GM03348 (cell line): ENCODE measurements at places on chromosomes 6 and 20.

DNA sequence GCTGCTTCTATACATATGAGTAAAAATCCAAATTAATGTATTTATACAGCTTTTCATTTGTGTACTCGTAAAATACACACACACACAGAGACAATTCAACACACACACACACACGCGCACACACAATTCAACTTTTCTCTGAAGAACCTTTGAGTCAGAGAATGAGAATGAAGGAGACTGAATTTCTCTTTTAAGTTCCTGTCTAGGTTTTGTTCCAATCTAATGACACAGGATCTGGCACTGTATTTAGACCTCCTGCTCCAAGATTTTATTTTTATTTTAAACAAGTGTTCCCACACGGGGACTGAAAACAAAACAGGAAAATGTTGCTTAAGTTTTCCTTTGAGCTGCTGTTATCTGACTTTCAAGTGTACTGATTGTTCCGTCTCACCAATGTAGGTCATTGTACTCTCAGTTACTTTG, 250.8 kb downstream of the LAMA2 start:
- no peak for DNase-seq

DNA sequence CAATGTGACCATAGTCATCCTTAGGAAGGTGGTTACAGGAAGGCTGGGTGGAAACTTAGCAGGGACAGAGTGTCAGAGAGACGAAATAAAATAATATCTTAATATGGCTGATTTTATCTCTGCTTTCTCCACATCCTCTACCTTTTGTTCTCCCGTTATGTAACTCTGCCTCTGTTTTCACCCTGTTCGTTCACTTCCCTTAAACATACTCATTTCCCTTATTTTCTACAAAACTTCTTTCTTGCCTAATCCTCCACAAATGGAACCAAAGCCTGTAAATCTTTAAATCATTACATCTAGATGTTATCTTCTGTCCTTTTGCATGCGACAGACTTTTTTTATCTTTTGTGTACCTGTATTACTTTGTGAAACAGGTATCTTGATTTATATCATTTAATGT, 23.3 kb upstream of the CRIP3 start:
- DNase-seq, result no peak

- no peak for DNase-seq
Measured at GRCh38 chr6:160730911-160731310, 28.9 kb downstream of the PLG start.

- peak; percentile 61 for DNase-seq
Measured at GRCh38 chr20:49832632-49833327, 20.2 kb downstream of the SLC9A8 start.

GRCh38 chr6:92297101-92297500, 1122.3 kb downstream of the EPHA7 start:
- no peak for DNase-seq

- no peak for DNase-seq
Measured at GRCh38 chr6:34340906-34341480, 51.5 kb downstream of the NUDT3 start.
